Right renal pelvis (tissue), 4 donors: ENCODE measurements at places on chromosomes 7 and 10. TPM values are rescaled to one million over a fixed set of nuclear protein-coding genes. Genes with fewer than 3 reads are reported as not detected.

Gene PDK4
- polyA plus RNA-seq = 21.5 TPM

Gene OSBPL3
- polyA plus RNA-seq = 18.6 TPM

Gene OR2A12
- polyA plus RNA-seq = not detected

Gene LBX1
- not detected for polyA plus RNA-seq

Gene HMX2
- polyA plus RNA-seq = 1.3 TPM

Gene MEIG1
- polyA plus RNA-seq = 1.3 TPM

Gene ANKRD22
- polyA plus RNA-seq = 0.91 TPM

Gene MOGAT3
- polyA plus RNA-seq = 0.87 TPM

Gene CCDC3
- 14.9 TPM for polyA plus RNA-seq

Gene CH25H
- polyA plus RNA-seq = 0.16 TPM

Gene POLR2J3
- polyA plus RNA-seq = 81.4 TPM

Gene LAMB1
- polyA plus RNA-seq = 715 TPM

Gene CTTNBP2
- 28.6 TPM for polyA plus RNA-seq

Gene PITX3
- 0.43 TPM for polyA plus RNA-seq

DNA sequence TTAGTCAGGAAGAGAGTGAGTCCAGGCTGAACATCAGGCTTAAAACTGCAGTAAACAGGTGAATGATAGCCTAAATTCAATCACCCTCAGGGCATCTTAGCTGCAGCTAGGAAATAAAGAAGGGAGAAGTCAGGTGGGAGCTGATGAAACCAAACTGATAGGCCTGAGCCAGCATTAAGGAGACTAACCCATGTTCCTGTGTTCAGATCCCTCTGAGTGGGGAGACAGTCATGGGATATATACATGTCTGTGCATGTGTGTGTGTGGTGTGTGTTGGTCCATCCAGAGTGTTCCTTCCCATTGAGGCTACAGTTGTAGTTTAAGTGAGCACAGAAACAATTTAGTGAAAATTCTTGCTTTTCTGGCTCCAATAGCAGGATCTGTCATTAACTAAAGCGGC is 480.9 kb downstream of the PHTF2 start:
- no peak for DNase-seq

DNA sequence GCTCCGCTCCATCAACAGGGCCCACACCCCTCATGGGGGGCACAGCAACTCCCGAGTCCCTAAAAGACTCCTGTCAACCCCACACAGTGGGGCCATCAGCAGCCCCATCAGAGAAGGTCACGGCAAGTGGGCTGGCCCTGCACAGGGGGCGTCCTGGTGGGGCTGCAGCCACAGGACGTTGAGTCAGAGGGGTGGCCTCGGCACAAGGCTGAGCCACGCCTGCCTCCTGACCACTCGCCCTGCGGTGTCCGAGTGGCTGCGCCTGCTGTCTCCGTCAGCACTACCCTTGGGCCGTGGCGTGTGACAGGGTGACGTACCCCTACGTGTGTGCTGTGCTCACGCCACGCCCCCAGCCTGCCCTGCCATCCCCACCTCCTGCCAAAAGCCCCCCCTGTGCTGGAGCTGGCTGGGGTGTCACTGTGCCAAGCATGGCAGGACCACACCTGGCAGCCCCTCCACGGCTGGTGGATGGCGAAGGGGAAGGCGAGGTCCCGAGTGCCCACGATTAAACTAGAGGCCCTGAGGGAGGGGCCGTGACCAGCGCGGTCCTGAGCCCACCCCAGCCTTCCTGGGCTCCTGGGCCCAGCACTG is 26.0 kb upstream of the NKX6-2 start:
- no peak for DNase-seq

DNA sequence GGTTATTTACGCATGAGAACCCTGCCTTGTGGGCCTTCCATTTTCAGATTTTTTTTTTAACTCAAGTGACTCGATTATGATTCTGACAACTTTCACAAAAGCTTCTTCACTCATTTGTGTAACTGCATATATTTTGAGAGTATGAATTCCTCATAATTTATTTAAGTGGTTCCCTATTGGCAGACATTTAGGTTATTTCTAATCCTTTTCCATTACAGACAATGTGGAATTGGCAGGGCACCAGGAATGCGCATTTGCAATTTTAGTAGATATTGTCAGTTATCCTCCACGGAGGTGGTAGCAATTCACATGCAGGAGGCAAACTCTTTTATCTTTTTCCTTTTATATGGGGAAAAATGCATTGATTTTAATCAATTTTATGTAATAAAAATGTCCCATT is 2.5 kb downstream of the TMEM176B start:
- DNase-seq = no peak

GRCh38 chr7:150823484-150824126 is 23.0 kb downstream of the TMEM176A start:
- DNase-seq = no peak

- no peak for DNase-seq
Observed at GRCh38 chr10:90915766-90916075, 5.2 kb downstream of the ANKRD1 start.

GRCh38 chr7:82106201-82106600 is 336.4 kb upstream of the HGF start:
- no peak for DNase-seq

GRCh38 chr7:50356212-50356944 is 51.9 kb downstream of the IKZF1 start:
- DNase-seq = no peak

- no peak for DNase-seq
Observed at GRCh38 chr7:38855386-38855785, 53.6 kb downstream of the VPS41 start.

DNA sequence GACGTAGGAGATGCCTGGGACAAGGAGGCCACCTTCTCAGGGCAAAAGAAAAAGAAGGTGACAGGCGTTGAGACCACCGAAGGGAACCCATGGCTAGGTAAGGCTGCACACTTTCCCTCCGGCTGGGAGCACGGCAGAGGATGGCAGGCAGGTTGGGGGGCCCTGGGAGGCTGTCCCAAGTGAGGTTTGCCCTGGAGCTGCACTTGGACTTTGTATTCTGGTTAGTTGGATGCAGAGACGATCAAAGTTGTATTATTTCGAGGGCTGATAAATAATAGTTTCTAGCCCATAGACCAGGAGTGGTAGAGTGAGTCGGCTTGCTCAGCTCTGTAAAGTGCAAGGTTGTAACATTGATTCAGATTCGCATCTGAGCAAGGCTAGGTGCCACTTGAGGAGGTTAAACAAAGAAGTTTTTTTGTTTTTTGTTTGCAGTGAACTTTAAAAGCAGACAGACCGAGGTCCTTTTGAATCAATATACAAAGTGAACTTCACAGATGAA is 608 bp downstream of the ENTPD7 start:
- no peak for DNase-seq

GRCh38 chr7:24587853-24588252 is 14.6 kb downstream of the PALS2 start:
- DNase-seq = no peak

DNA sequence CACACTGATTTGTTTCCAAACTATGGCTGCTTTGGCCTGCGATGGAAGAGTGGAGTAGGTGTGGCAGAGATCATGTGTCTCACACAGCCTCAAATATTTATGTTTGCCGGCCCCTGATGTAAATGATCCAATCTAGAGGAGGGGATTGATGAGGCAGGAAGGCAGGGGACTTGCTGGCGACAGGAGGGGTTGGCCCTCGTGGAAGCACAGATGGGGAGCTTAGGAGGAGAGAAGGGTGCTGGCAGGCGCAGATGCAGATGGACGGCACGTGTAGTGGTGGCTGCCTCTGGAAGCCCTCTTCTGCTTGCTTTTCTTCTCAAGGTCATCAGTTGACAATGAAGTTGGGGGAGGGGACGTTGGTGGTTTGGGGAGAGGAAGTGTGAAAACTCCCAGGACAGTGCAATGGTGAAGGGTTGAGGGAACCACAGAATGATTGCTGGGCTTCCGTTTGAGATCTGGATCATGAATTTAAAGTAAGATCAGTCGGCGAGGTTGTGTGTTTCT is 15.4 kb downstream of the COL13A1 start:
- no peak for DNase-seq

GRCh38 chr10:71260622-71261325 is 48.4 kb downstream of the UNC5B start:
- no peak for DNase-seq

- no peak for DNase-seq
Observed at GRCh38 chr7:129771201-129771927, 159.8 kb downstream of the NRF1 start.

GRCh38 chr10:34104829-34105572 is 710.1 kb downstream of the PARD3 start:
- DNase-seq = no peak

DNA sequence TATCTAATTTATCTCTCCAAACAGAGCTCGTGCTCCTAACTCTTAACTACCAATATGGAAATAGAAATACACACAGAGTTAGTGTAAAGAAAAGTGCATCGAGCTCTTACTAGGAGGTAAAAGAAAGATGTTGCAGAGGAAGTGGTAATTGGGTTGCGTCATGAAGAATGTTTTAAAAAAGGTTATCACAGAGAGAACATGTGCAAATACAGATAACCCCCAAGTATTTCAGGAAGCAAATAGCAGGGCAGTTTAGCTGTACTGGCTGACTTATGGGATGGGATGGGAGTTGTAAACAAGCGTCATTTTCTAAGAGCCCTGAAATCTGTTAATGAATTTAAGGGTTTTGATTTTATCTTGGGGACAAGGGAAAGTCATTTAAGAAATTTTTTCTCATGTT is 153.9 kb downstream of the AGMO start:
- no peak for DNase-seq

DNA sequence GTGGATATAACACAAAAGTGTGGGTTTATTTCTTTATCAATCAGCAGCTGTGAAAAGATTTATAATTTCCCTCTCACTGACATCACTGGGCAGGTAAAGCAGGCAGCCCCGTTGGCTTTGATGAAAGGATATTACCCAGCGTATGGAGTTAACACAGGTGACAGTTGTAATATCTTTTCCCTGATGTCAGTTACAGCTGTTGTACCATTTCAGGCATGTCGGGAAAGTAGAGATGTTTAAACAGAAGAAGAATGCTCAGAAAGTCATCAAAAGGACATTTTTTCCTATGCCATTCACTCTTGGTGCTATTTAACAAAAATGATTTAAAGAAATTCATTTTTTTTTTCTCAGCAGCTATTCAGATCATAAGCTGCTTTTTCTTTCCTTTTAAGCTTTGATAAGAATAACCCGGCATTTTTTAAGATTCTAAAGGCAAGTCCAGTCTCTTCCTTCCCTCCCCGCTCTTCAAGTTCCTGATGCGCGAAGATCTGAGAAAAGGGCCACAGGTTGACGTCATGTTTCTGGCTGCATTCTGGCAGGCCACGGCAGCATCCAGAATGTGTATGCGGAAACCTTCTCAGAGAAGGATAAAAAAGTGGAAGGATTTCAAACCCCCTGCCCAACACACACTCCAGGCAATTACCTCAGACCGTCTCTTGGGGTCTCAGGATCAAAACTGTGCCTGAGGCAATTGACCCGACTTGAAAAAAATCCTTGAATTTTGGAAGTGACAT is 32.5 kb upstream of the ADAM12 start:
- DNase-seq = no peak

DNA sequence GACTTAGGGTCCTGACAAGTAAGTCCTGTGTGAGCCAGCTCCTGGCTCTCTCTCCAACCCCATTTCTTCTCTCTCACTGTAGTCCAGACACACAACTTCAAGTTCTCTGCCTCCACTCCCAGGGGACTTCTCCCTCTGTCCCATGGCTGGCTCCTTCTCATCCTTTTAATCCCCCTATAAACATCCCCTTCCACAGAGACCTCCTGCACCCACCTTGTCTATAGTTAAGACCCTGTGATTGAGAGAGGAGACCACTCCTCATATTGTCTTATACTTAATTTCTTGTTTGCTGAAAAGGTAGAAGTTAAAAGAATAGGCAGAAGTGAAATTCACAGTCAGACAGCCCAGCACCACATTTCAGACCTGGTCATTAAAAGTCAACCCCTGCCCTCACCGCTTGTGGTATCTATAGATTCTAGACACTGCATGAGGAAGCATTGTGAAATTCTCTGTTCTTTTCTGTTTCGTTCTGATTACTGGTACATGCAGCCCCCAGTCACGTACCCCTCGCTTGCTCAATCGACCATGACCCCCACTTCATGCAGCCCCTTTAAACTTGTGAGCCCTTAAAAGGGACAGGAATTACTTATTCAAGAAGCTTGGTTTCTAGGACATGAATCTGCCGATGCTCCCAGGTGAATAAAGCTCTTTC is 125.6 kb upstream of the FRMD4A start:
- DNase-seq = no peak

GRCh38 chr7:126635545-126635944 is 617.2 kb downstream of the GRM8 start:
- DNase-seq = no peak

GRCh38 chr7:77309714-77310220 is 106.4 kb downstream of the GSAP start:
- no peak for DNase-seq

GRCh38 chr7:49244543-49244942 is 320.2 kb downstream of the CDC14C start:
- no peak for DNase-seq

DNA sequence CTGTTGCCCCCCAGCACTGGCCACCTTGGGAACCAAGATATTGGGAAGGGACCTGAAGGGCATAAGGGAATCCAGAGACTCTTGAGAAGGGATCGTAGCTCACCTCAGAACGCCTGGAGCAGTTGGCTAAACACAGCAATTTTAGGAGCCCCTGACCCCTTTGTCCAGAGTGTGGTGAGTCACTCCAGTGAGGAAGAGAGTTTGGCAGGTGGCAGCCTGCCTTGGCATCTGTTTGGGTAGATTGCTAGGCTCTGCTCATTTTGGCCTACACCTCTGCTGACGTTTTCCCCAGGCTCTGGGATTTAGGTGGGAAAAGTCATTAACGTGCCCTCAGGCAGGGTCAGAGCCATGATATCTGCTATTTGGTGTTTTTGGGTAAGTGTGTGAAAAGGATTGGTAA is 100.6 kb downstream of the GRB10 start:
- no peak for DNase-seq

DNA sequence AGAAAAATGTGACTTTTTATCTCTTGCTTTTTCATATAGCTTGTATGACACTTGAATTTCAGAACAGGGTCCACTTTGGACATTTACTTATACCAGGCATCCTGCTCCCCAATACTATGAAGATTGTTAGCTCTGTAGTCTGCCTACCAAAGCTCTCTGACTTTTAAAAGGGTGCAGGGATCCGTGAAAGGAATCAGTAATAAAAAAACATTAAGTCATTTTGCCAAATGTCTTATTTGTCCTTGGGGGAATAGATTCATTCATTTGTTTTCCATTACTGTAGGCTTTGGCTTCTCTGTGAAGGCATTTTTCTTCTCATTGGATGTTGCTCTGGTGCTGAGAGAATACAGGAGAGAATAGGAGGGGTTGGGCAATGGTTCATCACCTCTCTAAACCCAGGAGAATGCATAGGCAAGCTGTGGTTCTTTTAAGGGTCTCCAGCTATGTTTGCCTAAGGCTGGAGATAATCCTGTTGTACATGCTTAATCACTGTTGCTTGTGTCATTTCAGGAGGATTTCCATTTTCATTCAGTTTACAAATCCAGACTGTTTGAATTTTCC is 103.5 kb downstream of the SRI start:
- DNase-seq = no peak

GRCh38 chr10:45418849-45419675 is 45.0 kb downstream of the ALOX5 start:
- DNase-seq = peak; percentile 63

DNA sequence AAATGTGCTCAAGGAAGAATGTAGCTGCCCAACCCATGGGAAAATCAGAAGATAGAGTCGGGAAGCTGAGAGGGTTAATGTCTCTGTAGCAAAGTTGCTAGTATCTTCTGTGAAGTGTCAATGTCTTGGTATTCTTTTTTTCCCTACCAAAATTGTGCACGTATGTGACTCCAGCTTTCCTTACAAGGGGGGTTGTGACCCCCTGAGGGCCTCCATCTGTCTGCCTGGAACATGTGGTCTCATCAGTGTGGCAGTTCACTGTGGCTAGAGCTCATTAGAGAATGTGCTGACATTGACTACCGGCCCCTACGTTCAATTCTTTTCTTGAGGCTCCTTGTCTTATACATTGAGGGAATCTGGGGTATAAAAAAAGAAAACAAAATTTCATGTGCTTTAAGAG is 725.2 kb upstream of the CELF2 start:
- no peak for DNase-seq
